ENCODE measurements at places on chromosomes 3 and 15.

DNA sequence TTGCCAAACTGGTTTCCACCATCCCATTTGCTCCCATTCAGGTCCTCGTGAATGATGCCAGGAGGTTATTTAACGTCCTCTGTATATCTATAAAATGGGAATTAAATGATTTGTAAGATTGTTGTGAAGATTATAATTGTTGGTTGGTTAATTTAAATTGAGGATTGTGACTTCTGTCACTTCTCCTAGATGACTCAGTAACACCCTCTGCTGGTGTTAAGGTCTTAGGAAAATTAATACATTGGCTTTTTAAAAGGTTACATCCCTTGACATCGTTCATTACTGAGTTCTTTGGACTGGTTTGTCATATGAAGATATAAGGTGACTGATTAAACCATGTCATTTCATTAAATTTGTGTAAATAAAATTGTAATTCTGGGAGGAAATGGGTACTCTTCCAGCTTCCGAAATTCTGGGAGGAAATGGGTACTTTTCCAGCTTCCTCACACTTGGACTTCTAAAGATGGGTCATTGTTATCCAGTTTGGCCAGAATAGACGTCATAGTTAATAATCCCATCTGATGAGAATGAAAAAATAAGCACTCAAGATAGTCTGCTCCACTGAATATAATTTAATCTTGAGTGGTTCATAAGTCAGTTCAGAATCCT is 33.3 kb upstream of the PAQR5 start:
- no peaks in the 10 kb centered on the region for H3K4me1 ChIP-seq
- no peaks in the 10 kb centered on the region for H3K27me3 ChIP-seq
- no peaks in the 10 kb centered on the region for H3K36me3 ChIP-seq
- H3K4me3 ChIP-seq = no peak overlapping the region
- no peak overlapping the region for H3K27ac ChIP-seq
- DNase-seq = no peak

- DNase-seq = no peak
- no peak overlapping the region for H3K27ac ChIP-seq
- H3K27me3 ChIP-seq = peaks cover 2% of the 10 kb centered on the region
- H3K36me3 ChIP-seq = no peaks in the 10 kb centered on the region
These were observed 19.9 kb upstream of the C15orf39 start for GRCh38 chr15:75181780-75182179.

- DNase-seq = no peak
- no peak overlapping the region for H3K4me3 ChIP-seq
- H3K27me3 ChIP-seq = no peaks in the 10 kb centered on the region
- H3K36me3 ChIP-seq = no peaks in the 10 kb centered on the region
- no peaks in the 10 kb centered on the region for H3K4me1 ChIP-seq
- H3K27ac ChIP-seq = no peak overlapping the region
These were observed 521.2 kb downstream of the ZIC1 start for GRCh38 chr3:147930232-147930807.

- DNase-seq = no peak
- no peak overlapping the region for H3K4me3 ChIP-seq
- H3K27me3 ChIP-seq = no peaks in the 10 kb centered on the region
- no peaks in the 10 kb centered on the region for H3K4me1 ChIP-seq
- H3K27ac ChIP-seq = no peak overlapping the region
- no peaks in the 10 kb centered on the region for H3K36me3 ChIP-seq
These were observed 428.5 kb downstream of the OCA2 start for GRCh38 chr15:27670486-27671209.

- DNase-seq = no peak
- no peaks in the 10 kb centered on the region for H3K4me1 ChIP-seq
- no peaks in the 10 kb centered on the region for H3K27me3 ChIP-seq
- no peaks in the 10 kb centered on the region for H3K36me3 ChIP-seq
- H3K4me3 ChIP-seq = no peak overlapping the region
These were observed 209.7 kb downstream of the WDR72 start for GRCh38 chr15:53549697-53550305.

GRCh38 chr15:60152386-60152785 is 148.3 kb downstream of the FOXB1 start:
- no peaks in the 10 kb centered on the region for H3K27me3 ChIP-seq
- H3K4me1 ChIP-seq = no peaks in the 10 kb centered on the region
- no peaks in the 10 kb centered on the region for H3K36me3 ChIP-seq
- no peak for DNase-seq

GRCh38 chr3:112671930-112672715 is 31.2 kb upstream of the CCDC80 start:
- H3K27me3 ChIP-seq = no peaks in the 10 kb centered on the region
- H3K4me3 ChIP-seq = no peak overlapping the region
- no peaks in the 10 kb centered on the region for H3K36me3 ChIP-seq
- no peak overlapping the region for H3K27ac ChIP-seq
- H3K4me1 ChIP-seq = no peaks in the 10 kb centered on the region

GRCh38 chr15:42065468-42065867 is 28.9 kb downstream of the PLA2G4D start:
- H3K27me3 ChIP-seq = no peaks in the 10 kb centered on the region
- H3K4me3 ChIP-seq = no peak overlapping the region
- no peak overlapping the region for H3K27ac ChIP-seq
- no peaks in the 10 kb centered on the region for H3K36me3 ChIP-seq
- no peaks in the 10 kb centered on the region for H3K4me1 ChIP-seq

GRCh38 chr3:44066806-44067205 is 174.9 kb upstream of the TOPAZ1 start:
- no peak overlapping the region for H3K4me3 ChIP-seq
- H3K27ac ChIP-seq = no peak overlapping the region
- H3K36me3 ChIP-seq = no peaks in the 10 kb centered on the region
- DNase-seq = no peak
- H3K4me1 ChIP-seq = no peaks in the 10 kb centered on the region
